ENCODE measurements at places on chromosomes 13 and 19.

DNA sequence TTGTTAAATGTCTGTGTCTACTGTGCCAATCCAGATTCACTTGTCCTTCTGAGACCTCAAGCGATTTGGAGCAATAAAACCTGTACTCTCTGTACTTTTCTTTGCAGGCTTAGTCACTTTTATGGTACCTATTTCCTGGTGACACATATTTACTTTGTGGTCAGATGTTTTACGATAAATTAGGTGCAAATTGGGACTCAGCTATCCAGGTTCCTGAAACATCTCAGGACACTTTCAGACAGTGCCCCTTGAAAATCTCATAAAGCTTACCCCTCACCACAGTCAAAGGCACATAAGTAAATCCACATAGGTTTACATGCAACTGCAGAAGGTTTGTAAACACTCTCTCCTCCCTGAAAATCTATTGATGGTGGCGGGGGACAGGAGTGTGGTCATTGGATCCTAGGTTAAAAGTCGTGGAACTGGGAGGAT is 438.8 kb downstream of the EFNB2 start:
- no peak for DNase-seq

DNA sequence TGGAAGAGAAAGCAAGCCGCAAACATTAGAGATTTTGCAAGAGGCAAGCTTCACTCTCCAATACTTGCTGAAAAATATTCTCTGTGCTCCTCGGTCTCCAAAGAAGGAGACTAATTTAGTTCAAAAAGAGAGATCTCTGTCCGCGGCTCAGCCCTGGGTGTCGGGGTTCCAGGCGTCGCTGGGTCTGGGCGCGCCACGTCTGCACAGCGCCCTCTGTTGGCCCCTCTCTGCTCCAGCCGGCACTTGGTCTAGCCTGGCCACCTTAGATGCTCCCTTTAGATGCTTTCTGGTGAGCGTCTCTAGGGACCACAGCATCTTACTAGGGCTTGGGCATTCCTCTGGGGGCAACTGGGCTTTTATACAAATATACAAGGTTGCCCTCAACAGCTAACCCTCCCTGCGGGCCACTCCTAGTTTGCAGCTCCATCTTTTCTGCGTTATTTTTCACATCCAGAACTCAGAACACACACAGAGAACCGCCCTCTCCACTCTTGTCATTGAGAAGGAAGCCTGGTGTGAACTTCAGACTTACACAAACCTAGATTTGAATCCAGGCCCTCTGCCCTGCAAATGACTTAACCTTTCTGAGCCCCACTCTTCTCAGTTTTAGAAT is 78.3 kb downstream of the CYSLTR2 start:
- peak; percentile 20 for DNase-seq

DNA sequence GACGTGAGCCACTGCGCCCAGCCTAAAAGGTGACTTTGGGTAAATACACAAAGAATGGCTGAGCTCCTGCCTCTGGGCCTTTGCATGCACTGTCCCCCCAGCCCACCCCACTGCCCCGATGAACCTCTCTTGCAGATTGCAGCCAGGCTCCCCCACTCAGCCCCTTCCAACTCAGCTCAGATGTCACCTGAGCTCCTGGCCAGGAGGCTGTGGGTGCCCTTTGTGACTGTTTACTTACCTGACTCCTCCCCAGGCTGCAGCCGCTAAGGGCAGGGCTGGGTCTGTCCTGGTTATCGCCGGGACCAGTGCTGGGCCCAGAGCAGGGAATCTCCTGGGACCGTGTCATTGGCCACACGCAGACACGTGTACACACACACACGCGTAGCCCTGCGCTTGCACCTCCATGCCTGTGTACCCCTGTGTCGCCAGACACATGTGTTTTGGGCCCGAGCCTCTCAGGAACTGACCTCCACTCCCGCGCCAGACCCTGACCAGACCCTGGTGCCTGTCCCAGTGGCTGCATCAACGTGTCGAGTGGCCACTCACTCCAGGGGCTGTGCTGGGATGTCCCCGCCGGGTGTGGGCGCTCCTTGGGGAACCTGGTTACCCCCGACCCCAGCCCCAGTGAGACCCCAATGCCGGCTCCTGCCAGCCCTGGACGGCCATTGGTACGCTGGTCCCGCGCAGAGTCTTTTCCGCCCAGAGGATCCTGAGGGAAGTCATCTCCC is 18.7 kb downstream of the EFNA2 start:
- DNase-seq, result no peak

DNA sequence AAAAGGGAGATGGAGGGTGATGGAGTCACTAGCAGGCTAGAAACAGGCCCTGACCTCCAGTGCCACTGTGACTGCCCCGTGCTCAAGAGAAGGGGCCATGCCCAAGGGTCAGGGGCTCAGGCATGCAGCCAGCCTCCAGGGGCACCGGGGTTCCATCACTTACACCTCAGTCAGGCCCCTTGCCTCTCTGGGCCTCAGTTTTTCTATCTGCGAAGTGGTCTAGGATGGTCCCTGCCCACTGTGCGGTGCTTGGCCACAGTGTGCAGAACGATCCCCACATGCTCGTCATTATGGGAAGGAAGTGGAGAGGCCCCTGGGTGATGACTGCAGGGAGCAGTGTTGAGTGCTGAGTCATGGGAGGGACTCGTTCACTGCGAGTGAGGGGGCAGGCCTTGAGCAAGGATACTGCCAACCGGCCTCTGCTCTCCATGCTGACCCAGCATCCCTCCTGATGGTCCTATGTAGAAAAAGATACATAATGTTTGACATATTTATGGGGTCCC is 23.1 kb downstream of the TMED1 start:
- DNase-seq, result no peak

- DNase-seq, result no peak
Measured at GRCh38 chr13:23637829-23638228, 67.6 kb downstream of the TNFRSF19 start.

DNA sequence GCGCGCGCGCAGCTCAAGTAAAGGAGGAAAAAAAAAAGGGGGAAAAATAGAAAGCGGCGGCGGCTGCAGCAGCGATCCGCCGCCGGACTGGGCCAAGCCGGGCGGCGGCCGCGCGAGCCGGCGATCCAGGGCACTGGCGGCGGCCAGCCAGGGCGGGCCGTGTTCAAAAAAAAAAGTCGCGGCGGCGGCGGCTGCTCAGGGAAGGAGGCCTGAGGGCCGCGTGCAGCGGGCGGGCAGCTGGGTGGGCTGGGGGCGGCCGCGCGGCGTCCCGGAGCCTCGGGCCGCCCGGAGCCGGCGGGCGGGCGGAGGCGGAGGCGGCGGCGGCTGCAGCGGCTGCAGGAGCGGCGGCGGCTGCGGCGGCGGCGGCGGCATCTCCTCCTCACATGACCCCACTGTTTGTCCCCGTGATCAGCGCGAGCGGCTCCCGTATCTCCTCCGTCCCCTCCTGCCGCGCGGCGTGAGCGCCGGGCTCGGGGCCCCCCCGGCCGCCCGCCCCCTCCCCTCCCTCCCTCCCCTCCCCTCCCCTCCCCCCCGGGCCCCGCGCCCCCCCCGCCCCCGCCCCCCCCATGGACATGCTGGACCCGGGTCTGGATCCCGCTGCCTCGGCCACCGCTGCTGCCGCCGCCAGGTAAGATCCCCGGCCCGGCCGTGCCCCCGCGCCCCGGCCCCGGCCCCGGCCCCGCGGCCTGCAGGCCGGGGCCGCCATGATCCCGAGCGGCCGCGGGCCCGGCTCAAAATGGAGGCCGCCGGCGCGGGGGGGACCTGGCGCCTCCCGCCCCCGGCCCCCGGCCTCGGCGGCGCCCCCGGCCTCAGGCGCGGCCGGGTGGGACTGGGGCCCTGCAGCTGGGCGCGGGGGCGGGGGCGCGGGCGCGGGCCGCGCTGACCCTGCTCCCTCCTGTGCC is at the start of gene USF2:
Gene USF2 (plus strand): TSS at position 427 of the 902 bp plus-strand sequence. CDS start 140 bp downstream, at position 567.
- peak; percentile 79 for DNase-seq

- no peak for DNase-seq
Measured at GRCh38 chr13:37491661-37492060, 106.9 kb downstream of the POSTN start.
